ENCODE measurements at places on chromosomes 7 and 10.
A peak's percentile ranks its signal among the peaks of the same experiment; 100 is the strongest.

GRCh38 chr7:24705461-24705954, 51.8 kb downstream of the GSDME start:
- peak; percentile 72 for DNase-seq

GRCh38 chr7:34726221-34726620, 68.2 kb downstream of the NPSR1 start:
- DNase-seq = no peak

GRCh38 chr10:56599201-56599600, 238.1 kb upstream of the ZWINT start:
- no peak for DNase-seq

DNA sequence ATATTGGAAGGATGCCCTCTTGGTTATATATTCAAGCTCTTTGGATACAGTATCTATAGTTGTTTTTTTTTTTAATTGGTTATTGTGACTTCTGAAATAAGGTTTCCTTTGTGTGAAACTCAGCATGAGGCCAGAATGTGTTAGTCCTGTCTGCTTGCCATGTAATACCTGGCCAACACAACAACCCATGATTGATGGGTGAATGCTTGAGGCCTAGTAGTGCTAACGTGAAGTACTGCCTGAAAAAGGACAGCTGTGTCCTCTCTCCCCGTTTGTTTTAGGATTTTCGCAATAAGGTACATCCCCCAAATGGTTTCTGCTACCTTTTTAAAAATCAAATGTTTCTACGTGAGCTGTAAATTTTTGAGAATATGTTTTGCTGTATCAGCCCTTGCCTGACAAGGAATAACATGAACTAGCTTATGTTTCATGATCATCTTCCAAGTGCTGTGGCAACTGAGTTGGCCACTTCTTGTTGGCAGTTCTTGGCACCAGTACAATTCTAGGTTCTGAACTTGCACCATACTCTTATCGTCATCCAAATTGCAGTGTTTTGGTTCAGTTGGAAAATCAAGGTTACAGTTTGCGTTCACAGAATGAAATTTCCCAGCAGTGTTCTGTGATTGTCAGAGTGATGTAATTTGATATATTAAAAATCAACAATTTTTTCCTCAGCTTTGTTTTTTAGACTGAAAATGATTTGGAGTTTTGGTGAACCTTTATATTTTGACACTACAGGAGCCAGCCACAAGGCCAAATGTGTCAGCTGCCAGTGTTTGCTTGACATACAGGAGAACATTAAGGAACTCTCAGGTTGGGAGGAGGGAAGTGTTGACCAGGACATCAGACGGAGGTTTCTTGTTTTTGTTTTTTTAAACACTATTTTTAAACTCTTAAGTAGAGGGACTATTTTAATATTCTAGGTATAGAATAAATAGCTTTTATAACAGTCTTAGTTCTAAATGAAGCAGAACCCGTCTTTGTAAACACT, 13.5 kb upstream of the ASCC1 start:
- no peak for DNase-seq

GRCh38 chr10:31759124-31759798, 169.4 kb downstream of the ARHGAP12 start:
- peak; percentile 87 for DNase-seq

DNA sequence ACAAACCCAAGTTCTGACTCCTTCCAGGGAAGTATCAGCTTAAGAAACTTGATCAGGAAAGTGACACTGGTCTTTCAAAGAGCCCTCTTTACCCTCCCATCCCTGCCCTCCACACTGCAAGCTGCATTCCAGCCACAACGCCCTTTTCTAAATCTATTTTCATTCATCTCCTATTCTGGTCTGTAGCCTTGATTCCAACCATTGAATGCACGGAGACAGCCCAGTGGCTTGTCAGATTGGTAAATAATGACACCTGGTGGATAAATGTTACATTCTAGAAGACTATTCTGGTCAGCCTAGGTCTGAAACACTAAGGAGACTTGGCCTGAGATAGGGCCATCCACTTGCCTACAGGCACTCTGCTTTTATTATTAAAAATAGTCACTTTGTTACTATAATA, 20.9 kb downstream of the MORN4 start:
- no peak for DNase-seq

GRCh38 chr10:122446668-122447423, 7.6 kb upstream of the ARMS2 start:
- DNase-seq = no peak

DNA sequence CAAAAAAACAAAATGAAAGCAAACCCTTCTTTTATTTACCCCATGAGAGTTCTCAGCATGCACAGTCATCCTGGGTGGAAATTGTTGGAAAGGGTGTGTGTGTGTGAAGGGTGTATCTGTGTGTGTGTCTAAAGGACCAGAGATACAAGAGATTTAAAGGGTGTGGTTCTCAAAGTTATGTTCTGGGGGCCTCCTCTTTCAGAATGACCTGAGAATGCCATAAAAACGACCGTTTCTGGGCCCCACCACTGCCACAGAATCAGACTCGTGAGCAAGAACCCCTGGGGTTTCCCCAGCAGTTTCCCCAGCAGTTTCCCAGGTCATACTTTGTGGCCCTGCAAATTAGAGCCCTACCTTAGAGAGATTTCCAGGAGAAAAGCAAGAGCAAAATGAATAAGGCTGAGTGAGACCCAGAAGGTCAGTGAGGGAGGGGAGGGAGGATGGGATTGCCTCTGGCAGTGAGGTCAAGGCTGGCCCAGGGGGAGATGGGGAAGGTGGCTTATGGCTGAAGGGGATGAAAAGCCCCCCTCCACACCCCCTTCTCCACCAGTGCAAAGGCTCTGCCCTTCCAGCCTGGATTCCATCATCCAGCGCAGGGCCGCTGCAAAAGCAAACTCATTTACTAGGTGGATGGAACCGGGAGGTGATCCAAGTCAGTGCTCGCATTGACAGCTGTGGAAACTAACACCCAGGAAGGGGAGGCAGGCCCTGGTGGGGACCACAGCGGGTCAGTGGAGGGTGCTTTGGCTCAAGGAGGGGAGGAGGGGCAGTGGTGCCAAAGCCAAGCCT, 10.2 kb downstream of the PYROXD2 start:
- no peak for DNase-seq

DNA sequence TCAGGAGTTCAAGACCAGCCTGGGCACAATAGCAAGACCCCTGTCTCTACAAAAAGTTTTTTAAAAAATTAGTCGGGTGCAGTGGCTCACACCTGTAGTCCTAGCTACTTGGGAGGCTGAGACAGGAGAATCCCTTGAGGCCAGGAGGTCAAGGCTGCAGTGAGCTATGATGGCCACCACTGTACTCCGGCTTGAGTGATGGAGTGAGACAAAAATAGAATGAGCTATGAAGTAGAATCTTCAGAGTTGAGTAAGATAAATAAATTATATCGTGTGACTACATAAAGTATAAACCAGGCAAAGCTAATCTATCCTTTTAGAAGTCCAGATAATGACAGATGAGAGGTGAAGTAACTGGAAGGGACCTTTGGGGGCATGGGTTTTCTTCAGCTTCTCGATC, 15.3 kb upstream of the MRPS24 start:
- no peak for DNase-seq

- no peak for DNase-seq
These were observed 160.9 kb downstream of the SDK1 start for GRCh38 chr7:3461923-3462322.

DNA sequence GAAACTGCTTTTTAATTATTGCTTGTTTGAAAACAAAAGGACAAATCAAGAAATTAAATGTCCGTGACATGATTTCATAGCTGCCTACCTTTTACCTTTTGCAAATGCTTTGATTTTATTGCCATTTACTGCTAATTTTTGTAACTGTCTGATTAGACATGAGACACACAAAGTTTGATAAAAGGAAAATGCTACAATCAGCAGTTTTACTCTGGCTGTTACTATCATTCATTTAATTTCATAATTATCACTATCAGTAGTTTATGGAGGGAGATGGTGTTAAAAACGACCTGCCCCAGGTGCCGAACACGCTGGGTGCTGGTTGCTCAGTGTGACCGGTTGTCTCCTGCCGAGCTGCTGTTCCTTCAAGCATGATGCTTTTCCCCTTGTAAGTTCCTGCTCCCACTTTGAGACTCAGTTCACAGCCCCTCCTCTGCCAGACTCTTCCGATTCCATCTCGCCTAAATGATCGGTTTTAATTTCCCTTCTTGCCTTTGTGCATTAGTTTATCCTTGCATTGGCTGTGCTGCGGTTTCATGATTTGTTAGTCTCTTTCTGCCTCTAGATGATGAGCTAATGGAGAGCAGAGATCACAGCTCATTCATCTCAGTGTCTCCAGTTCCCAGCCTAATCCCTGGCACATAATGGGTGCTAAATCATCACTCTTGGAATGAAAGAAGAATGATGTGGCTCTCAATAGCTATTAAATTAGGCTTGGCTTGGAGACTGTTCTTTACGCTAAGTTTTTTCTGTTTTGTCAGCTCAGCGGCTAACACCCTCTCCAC, 110.6 kb downstream of the PFKFB3 start:
- DNase-seq = no peak

DNA sequence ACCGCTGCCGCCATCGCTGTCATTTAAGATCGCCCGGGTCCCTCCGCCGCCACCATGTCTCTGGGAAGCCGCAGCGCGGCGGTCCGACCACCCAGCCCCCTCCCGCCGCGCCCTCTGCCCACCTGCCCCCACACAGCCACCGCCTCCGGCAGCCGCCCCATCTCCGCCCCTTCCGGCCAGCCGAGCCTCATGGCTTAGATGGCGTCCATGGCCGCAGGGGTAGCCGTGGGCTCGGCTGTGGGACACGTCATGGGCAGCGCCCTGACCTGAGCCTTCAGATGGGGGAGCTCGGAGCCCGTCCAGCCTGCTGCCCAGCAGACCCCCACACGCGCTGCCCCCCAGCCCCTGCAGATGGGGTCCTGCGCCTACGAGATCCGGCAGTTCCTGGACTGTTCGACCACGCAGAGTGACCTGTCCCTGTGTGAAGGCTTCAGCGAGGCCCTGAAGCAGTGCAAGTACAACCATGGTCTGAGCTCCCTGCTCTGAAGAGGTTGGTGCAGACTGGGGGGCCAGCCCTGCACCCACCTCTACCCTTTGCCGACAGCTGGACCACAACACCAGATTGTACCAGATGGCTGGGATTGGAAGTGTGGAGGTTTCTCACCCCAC, 38.0 kb upstream of the TARP start:
- DNase-seq = peak; percentile 78

- DNase-seq = no peak
These were observed 86.3 kb downstream of the PLPP4 start for GRCh38 chr10:120543291-120543690.

DNA sequence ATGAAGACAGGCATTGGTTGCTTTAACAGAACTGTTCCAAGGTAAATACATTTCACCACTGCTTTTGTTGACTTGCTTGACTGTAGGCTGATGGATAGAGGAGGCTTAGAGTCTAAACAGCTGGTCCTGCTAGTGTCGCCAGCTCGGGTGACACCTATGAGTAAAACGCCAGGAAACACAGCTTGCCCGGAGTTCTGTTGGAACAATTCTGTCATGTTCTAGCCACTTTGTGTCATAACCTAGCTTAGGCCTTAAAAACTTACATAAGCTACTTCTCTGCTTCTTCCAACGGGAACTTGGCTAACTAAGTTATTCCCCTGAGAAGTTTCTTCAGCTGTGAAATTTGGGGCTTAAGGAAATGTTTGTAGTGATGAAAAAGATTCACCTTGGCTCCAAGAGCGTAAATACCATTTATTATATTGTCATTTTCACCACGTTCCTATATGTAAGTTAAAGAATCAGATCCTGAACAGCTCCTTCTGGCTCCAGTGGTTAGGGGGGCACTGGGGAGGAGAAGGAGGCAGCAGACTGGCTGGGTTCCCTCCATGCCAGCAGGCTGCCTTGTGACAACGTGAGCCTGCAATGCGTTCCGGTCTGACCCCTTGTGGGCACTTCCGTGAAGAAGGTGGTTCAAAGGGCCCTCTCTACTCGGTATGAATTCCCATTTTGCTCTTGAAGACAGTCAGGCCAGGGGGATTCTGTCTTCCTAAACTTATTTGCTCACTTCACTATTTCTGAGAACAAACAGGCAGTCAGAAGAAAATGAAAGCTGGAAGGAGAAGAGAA, 253.2 kb downstream of the BMPER start:
- no peak for DNase-seq

DNA sequence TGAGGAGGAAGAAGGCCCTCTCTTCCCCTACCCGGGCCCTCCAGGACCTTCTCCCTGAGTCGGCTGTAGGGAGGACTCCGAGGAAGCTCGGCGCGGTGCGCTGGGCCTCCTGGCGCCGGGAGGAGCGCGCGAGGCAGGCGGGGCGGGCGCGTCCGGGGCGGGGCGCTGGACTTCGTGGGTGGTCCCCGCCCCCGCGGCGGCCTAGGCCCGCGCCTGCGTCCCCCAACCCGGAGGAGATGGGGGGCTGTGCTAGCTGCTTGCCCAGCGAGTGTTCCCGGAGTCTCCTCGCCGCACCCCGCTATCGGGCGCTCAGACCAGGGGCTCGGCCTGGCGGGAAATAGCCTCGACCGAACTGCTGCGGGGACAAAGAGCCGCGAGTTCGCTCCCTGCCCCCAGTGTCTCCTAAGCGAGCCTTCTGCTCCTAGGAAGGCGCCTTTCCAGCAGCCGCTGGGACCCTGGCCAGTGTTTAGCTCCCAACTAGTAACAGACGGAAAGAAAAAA, 19.2 kb upstream of the SMO start:
- DNase-seq = no peak

DNA sequence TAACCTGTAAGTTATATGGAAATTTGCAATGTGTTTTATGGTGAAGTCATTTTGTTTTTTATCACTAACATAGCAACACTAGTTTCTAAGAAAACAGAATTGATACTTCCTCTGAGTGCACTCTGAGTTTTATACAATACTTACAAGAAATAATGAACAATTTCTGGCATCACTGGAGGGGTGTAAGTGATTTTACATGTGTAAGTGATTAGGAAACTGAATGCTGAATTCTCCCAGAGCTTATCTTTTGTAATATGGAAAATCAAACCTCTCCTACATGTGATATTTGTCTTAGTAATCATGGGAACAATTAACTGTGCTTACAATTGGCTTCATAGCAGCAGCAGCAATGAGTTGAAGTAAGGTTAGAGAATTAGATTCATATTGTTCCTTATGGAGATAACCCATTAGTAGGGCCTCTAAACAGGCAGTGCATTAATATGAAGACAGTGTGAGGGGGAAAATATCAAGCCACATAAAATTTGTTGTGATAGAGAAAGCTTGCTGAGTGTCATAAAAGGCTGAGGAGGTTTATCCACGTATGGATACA, 37.4 kb downstream of the SEMA3C start:
- DNase-seq = no peak

GRCh38 chr7:136189506-136189998, 212.4 kb upstream of the MTPN start:
- DNase-seq = no peak

GRCh38 chr7:32611201-32612099, 116.2 kb downstream of the AVL9 start:
- DNase-seq = no peak

GRCh38 chr7:84912993-84913635, 273.7 kb downstream of the SEMA3D start:
- no peak for DNase-seq

- DNase-seq = no peak
These were observed 43.0 kb downstream of the CH25H start for GRCh38 chr10:89164080-89164479.
